ENCODE measurements at places on chromosomes 2 and 18.

DNA sequence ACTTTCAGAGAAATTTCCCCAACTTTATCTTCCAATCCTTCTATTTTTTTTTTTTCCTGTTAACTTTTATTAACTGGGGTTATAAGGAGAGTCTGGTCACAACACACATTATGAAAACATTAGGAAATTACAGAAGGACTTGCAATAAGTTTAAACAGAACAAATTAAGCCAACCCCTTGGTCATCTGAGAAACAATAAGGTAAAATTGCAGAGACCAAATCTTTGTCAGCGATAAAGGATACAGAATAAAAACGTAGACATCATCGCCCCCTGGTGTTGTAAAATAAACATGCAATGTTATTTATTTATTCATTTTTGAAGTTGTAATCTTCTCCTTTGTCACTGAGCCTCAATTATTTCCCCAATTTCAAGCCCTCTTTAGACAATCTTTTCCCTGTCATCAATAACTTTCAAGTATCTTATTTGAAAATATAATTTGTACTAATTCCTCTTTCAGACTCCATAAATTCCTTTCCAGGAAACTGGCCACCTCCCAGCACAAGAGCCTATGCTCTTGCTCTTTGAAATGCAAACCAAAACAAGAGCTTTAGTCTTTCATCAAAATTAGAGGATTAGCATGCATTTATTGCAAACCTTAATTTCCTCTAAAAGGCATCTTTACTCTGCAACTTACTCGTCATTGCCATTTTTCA, 19.5 kb downstream of the G6PC2 start:
- peaks cover 34% of the 10 kb centered on the region for H3K27me3 ChIP-seq
- no peak for DNase-seq
- H3K4me1 ChIP-seq: peaks cover 8% of the 10 kb centered on the region
- H3K27ac ChIP-seq: no peak overlapping the region
- no peak overlapping the region for H3K4me3 ChIP-seq

DNA sequence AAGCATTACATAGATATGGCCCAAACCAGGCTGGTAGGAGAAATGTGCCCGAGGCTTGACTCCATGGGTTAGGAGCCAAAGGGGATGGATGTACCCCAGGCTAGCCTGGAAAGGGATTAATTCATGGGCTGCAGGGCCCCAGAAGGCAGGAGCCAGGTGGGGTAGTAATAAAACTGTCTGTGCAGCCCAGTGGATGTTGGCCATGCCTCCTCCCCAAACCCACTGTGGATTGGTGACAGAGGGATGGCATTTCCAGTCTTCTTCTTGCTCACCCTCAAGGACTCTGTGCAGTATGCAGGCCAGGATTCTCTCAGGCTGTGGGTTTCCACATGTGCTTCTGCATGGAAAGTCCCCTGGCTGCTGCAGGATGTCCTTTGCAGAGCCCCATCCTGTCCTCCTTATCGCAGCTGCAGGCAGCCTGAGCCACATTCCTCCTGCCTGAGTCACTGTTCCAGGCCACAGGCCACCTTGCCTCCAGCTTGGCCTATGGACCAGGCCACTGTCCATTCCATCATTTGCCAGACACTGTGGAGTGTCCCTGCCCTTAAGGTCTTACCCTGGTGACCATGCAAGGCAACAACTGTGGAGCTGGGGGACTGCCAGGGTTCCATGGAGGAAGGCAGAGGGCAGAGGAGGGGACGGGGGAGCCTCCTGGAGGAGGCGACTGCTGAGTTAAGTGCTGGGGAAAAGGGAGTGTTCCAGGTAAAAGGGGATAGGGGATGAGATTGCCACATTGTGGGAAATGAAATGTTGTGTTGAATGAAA, 38.9 kb downstream of the INO80C start:
- no peaks in the 10 kb centered on the region for H3K27me3 ChIP-seq
- no peak overlapping the region for H3K27ac ChIP-seq
- H3K4me3 ChIP-seq: no peak overlapping the region
- no peaks in the 10 kb centered on the region for H3K4me1 ChIP-seq
- no peaks in the 10 kb centered on the region for H3K36me3 ChIP-seq
- no peak for DNase-seq

DNA sequence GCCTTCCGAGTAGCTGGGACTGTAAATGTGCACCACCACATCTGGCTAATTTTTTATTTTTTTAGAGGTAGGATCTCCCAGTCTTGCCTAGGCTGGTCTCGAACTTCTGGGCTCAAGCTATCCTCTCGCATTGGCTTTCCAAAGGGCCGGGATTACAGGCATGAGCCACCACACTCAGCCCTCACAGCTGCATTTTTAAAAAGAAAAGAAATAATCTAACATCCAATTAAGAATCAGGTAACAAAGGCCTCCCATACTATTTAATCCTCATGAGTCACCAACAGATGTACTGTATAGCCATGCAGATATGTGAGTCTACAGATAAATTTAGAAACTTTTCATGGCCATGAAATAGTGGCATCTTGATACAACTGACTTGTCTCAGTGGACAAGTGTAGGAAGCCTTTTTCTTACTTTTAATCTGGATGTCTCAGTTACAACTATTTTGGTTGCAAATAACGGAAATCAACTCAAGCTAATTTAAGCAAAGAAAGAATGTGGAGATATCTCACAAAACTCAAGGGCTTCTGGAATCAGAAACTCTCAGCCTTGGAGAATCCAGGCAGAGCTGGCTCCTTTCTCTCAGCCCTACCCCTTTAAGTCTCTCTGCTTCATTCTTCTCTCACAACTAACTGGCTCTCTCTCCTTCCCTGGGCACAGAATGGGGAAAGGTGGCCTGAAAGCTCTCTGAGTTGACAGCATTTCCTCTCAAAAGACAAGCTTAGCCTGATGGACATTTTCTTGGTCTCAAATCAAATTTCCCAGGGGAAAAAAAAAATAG, 12.8 kb upstream of the PPM1B start:
- DNase-seq: no peak
- no peak overlapping the region for H3K4me3 ChIP-seq
- no peaks in the 10 kb centered on the region for H3K36me3 ChIP-seq
- no peaks in the 10 kb centered on the region for H3K4me1 ChIP-seq

DNA sequence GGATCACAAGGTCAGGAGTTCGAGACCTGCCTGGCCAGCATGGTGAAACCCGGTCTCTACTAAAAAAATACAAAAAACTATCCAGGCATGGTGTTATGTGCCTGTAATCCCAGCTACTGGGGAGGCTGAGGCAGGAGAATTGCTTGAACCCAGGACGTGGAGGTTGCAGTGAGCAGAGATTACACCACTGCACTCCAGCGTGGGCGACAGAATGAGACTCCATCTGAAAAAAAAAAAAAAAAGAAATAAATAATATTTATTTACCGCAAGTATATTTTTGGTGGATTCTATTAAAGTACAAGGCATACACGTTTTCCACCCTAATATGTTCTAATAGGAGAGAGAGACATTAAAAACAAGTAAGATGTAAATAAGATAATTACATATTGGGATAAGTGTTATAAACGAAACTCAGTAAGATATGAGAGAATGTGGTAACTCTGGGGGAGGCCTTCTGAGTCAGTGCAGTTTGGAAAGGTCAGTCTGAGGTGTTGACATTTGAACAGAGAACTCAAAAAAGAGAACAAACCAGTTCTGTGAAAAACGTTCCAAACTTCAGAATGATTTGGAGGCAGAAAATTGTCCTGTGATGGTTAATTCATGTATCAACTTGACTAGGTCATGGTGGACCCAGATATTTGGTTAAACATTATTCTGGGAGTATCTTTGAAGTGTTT, 8.8 kb upstream of the POLI start:
- no peak overlapping the region for H3K4me3 ChIP-seq
- peaks cover 46% of the 10 kb centered on the region for H3K4me1 ChIP-seq
- no peaks in the 10 kb centered on the region for H3K27me3 ChIP-seq
- peak overlapping the region; percentile 76 for H3K27ac ChIP-seq
- H3K36me3 ChIP-seq: peaks cover 8% of the 10 kb centered on the region

DNA sequence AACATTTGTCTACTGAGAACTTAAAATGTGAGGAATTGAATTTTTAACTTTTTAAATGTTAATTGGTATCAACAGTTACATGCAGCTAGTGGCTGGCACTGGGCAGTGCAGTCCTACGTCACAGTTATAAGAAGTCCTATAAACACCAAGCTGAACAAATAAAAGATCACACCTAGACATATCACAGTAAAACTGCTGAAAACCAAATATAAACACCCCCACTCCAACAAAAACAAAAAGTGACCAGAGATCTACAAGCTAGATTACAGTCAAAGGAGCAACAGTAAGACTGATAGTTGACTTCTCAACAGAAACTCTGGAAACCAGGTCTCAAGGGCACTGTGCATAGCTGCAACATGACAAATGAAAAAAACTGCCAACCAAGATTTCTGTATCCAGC, 19.4 kb downstream of the TLK1 start:
- peaks cover 40% of the 10 kb centered on the region for H3K4me1 ChIP-seq
- H3K4me3 ChIP-seq: no peak overlapping the region
- no peaks in the 10 kb centered on the region for H3K27me3 ChIP-seq
- no peak for DNase-seq

GRCh38 chr2:24272161-24272802, 88.1 kb downstream of the ITSN2 start:
- H3K4me3 ChIP-seq: no peak overlapping the region
- no peaks in the 10 kb centered on the region for H3K27me3 ChIP-seq

DNA sequence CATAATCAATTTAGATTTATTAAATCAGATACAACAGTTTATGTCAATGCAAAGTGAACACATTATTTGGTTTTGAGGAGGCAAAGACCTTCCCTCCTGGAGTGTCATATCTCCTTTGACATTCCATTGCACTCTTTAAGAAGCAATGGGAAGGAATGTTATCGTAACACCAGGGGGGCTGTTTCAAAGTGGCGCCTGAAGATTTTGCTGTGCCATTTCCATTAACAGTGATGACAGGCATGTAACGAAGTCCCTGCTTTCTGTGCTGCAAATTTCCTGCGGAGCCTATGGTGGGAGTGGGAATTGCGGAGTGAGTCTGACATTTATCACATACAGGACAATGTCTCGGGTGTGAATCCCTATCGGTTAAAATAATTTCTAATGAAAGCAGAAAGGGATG, 499.6 kb upstream of the RAB6C start:
- no peaks in the 10 kb centered on the region for H3K27me3 ChIP-seq
- no peak overlapping the region for H3K4me3 ChIP-seq
- H3K27ac ChIP-seq: no peak overlapping the region
- H3K36me3 ChIP-seq: no peaks in the 10 kb centered on the region
- no peak for DNase-seq

DNA sequence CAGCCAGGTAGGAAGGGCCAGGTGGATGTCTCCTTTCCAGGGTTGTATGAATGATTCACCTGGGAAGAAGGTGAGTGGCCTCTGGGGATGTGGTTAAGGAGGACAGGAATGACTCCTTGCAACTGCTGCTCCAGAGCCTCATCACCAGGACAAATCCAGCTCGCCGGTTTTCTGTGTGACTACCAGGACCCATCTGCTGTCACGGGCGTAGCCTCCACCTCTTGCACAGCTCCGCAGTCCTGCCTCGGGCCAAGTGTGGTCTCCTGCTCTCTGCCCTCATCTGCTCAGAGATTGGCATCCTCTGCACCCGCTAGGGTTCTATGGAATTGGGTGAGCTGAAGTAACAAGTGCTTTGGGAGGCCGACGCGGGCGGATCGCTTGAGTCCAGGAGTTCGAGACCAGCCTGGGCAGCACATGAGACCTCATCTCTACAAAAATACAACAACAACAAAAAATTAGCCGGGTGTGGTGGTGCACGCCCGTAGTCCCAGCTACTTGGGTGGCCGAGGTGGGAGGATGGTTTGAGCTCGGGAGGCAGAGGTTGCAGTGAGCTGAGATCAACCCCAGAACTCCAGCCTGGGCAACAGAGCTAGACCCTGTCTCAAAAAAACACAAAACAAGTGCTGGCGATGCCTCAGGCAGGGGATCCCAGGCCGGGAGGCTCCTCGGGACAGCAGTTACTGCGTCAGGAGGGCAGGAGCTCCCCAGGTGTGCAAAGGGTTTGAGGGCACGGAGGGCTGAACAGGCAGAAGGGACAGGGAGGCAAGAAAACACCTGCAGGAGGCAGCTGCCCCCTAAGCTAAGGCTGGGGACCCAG, 831 bp upstream of the D2HGDH start:
- H3K27ac ChIP-seq: no peak overlapping the region
- peak overlapping the region; percentile 80 for H3K4me3 ChIP-seq
- peak; percentile 45 for DNase-seq
- peaks cover 2% of the 10 kb centered on the region for H3K36me3 ChIP-seq
- peaks cover 45% of the 10 kb centered on the region for H3K4me1 ChIP-seq

- no peaks in the 10 kb centered on the region for H3K36me3 ChIP-seq
- H3K4me3 ChIP-seq: no peak overlapping the region
- DNase-seq: no peak
- H3K4me1 ChIP-seq: peaks cover 11% of the 10 kb centered on the region
- peaks cover 42% of the 10 kb centered on the region for H3K27me3 ChIP-seq
- no peak overlapping the region for H3K27ac ChIP-seq
These were observed 2.3 kb downstream of the LGALSL start for GRCh38 chr2:64456293-64456692.

- no peak overlapping the region for H3K27ac ChIP-seq
- H3K4me3 ChIP-seq: no peak overlapping the region
These were observed 529.6 kb downstream of the CPS1 start for GRCh38 chr2:211086049-211086448.

- no peaks in the 10 kb centered on the region for H3K36me3 ChIP-seq
- H3K4me1 ChIP-seq: no peaks in the 10 kb centered on the region
- H3K27me3 ChIP-seq: peaks cover 22% of the 10 kb centered on the region
- H3K4me3 ChIP-seq: no peak overlapping the region
- no peak for DNase-seq
- no peak overlapping the region for H3K27ac ChIP-seq
These were observed 3.1 kb downstream of the DES start for GRCh38 chr2:219421323-219421722.

DNA sequence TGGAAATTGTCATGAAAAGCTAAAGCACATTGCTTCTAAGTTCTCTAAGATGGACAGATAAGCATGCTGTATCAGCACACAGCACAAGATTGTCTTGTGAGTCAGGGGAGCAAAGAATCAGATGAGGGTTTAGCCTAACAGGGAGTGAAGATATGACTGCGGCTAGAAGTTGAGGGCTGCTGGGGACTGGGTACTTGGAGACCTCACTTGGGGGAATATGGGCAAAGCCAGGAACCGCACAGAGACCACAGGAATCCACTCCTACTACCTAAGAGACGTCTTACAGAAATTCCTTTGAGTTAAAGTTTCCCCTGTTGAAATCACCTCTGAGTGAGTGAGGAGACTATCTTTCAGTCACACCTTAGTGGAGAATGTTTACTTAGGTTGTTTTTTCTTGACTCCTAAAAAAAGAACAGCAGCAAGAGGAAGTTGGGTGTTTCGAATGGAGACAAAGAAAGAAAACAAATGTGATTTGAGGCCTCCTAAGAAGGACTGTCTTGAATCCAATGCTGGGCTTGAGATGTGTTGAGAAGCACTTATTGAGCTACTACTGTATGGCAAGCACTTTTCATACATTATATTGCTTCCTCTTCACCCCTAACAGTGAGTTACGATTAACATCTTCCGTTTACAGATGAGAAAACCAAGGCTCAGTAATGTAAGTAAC, 100.7 kb downstream of the ANKRD44 start:
- peak overlapping the region; percentile 42 for H3K4me3 ChIP-seq
- H3K27me3 ChIP-seq: no peaks in the 10 kb centered on the region
- H3K36me3 ChIP-seq: peaks cover 18% of the 10 kb centered on the region
- peak overlapping the region; percentile 90 for H3K27ac ChIP-seq
- peak; percentile 70 for DNase-seq

- DNase-seq: peak; percentile 66
- no peak overlapping the region for H3K27ac ChIP-seq
- H3K4me1 ChIP-seq: peaks cover 10% of the 10 kb centered on the region
These were observed 302.7 kb upstream of the TNP1 start for GRCh38 chr2:217162533-217162932.

All from activated CD8-positive, alpha-beta memory T cell treated with anti-CD3 and anti-CD28 coated beads, Interleukin-2, amount 10 ng/mL, durations not matched to agents 7 days and 5 days (primary cell).